ENCODE measurements at places on chromosomes 6 and 20. TPM values are rescaled to one million over a fixed set of nuclear protein-coding genes. Genes with fewer than 3 reads are reported as not detected.

The SLC17A9 gene
- total RNA-seq, result not detected

The SAMHD1 gene
- total RNA-seq, result 24.2 TPM

The RAET1L gene
- 1.1 TPM for total RNA-seq

The SCRT2 gene
- not detected for total RNA-seq

The TMEM170B gene
- 0.66 TPM for total RNA-seq

The ADAT2 gene
- 5.1 TPM for total RNA-seq

The SERINC1 gene
- total RNA-seq, result 27.8 TPM

The KCNQ2 gene
- not detected for total RNA-seq

The PDCD2 gene
- 77.2 TPM for total RNA-seq

The GHRH gene
- total RNA-seq, result not detected

The MTCH1 gene
- total RNA-seq, result 253 TPM

The VIP gene
- total RNA-seq, result not detected

The TRIM27 gene
- total RNA-seq, result 92.5 TPM

The NKAPL gene
- total RNA-seq, result not detected

The CGAS gene
- total RNA-seq, result 19.4 TPM

The BMP2 gene
- 0.73 TPM for total RNA-seq

Data from PC-3 (cell line).